Activated T-cell treated with anti-CD3 and anti-CD28 coated beads for 1 hour (primary cell): ENCODE measurements at places on chromosomes 4 and X.
A peak's percentile ranks its signal among the peaks of the same experiment; 100 is the strongest.

DNA sequence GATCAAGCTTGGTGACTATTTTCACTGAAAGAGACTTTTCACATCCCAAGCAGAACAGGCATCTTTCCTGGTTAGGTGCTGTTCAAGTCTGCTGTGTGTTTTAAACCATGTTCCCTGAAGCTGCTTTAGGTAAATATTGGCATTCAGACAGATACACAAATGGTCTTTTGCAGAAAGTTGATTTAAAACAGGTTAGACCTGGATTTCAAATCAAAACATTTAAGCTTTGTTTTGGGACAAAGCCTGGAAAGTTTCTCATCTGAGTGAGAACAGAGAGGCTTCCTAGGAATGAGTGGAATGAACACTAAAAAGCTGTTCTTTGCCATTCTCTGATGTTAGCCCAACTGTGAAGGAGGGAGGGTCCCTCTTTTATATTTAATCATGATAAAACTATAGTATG, 10.1 kb downstream of the ANXA3 start:
- no peak for DNase-seq

- no peak for DNase-seq
Observed at GRCh38 chr4:26609868-26610267, 26.0 kb downstream of the TBC1D19 start.

DNA sequence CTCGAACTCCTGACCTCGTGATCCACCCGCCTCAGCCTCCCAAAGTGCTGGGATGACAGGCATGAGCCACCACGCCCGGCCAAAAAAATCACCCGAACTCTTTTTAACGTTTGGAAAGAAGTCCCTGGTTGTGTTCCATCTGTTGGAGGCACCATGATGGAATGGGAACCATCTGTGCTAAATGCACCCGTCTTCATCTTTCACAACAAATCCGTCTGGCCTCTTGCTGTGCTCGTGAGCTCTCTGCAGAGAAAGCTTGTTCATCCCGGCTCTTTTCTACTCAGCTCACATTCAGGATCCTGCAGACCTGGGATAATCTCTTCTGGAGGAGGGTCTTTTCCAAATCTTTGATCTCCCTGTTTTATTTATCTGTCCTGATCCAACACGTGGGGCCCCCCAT, 188.8 kb downstream of the CRLF2 start:
- no peak for DNase-seq

- no peak for DNase-seq
Observed at GRCh38 chr4:174595141-174595929, 73.0 kb upstream of the HPGD start.

DNA sequence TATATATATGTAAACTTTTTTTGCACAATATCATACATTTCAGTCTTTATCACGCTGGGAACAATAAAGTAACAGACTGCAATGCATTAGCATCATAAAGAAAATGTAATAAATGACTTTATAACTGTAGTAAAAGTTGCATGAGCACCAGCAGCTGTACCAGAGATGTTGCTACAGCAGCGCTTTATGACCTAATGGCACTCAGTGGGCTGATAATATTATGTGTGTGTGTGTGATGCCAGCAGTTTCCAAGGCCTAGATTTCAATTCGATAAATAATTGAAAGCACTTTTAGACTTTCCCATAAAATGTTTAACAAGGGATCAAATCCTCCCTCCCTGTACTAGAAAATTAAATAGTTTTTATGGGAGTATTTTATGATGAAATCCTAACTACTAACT, 367.6 kb upstream of the AGA start:
- DNase-seq = no peak

GRCh38 chr4:138235419-138235952, 6.7 kb downstream of the SLC7A11 start:
- DNase-seq = no peak

GRCh38 chr4:78625073-78625472, 73.5 kb downstream of the ANXA3 start:
- no peak for DNase-seq

DNA sequence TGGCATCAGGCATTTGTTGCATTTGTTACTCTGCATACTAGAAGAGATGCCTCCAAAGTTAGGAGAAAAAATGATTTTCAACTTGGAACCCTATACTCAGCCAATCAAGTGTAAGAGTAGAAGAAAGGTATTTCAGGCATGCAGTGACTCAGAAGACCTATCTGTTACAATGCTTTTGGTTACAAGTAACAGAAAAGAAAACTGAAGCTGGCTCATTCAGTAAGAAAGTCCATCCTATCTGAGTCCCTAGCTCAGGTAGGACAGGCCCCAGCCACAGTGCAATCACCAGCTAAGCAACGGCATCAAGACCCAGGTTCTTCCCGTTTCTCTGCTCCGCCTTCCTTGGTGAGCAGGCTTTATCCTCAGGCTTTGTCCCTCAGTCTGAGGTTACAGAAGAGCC, 23.3 kb downstream of the MECP2 start:
- no peak for DNase-seq

DNA sequence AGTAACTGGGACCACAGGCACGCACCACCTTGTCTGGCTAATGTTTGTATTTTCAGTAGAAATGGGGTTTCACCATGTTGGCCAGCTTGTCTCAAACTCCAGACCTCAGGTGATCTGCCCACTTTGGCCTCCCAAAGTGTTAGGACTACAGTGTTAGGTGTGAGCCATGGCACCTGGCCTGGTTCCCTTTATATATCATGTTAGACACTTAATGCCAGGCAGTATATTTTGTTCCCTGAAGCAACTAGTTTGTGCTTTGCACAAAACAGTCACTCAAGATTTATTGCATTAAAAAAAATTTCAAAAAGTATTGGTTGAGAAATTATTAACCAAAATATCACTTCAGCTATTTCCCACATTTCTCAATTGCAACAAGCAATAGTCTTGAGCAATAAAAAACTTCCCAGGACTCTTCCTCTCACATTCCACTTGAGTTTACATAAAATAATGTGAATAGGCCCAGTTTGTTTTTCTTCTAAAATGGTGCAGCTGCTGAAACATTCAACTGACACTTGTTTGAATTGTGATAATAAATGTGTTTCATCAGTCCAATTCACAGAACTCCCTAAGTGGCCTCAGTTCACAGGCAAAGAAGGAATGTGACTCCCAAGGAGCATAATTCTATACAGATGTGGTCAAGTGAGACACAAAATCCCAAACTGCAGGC, 22.7 kb downstream of the CXCL1 start:
- no peak for DNase-seq

GRCh38 chrX:39396358-39396995, 595.2 kb downstream of the MID1IP1 start:
- DNase-seq = no peak

- no peak for DNase-seq
Observed at GRCh38 chrX:41031256-41031967, 53.8 kb upstream of the USP9X start.

- DNase-seq = no peak
Observed at GRCh38 chr4:66123190-66123589, 452.9 kb upstream of the EPHA5 start.

- DNase-seq = peak; percentile 3
Observed at GRCh38 chr4:102761296-102761701, 531 bp upstream of the MANBA start.

GRCh38 chr4:98687876-98688275, 29.5 kb upstream of the TSPAN5 start:
- no peak for DNase-seq

- no peak for DNase-seq
Observed at GRCh38 chrX:46957297-46957696, 45.1 kb downstream of the JADE3 start.

DNA sequence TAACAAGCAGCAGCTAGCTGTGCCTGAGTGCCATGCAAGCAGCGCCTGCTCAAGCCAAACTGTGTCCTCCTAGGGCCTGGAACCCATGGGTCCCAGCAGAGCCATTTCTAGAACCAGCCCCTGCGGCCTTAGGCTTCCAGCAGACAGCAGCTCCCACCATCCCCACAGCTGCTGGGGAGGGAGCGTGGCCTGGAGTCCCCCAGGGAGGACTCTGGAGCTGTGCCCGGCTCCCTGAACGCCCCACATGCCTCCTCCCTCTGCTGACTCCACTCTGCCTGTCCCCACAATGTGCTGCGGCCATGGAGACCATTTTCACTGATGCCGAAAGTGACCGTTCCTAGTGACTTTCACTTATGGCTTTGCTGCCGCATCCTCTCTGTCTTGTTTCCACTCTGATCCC, 45.9 kb downstream of the GAK start:
- no peak for DNase-seq
